ENCODE measurements at places on chromosomes 3 and 15.
A peak's percentile ranks its signal among the peaks of the same experiment; 100 is the strongest.

- DNase-seq = no peak
These were observed 67.7 kb downstream of the IGF2BP2 start for GRCh38 chr3:185757176-185757575.

DNA sequence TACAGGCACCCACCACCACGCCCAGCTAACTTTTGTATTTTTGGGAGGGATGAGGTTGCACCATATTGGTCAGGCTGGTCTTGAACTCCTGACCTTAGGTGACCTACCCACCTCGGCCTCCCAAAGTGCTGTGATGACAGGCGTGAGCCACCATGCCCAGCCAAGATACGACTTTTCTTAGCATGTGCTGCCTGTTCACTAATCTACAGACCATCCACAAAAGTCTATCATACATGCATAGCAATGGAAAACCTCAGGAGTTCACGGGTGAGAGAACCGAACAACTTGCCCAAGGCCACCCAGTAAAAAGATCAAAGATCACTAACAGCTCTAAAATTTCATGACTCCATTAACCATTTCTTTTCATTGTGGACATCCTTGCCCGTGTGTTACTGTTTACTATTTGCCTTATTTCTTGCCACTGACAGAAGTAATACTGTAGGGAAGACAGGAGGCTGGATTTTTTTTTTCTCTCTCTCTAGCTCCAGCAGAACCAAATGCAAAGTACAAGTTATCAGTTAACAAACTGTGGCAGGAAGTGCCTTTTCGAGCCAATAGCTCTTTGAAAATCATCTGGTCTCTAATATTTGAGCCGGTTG, 92.3 kb downstream of the FOXP1 start:
- DNase-seq = no peak

- peak; percentile 13 for DNase-seq
These were observed 9.3 kb upstream of the C15orf61 start for GRCh38 chr15:67511606-67512005.

- no peak for DNase-seq
These were observed 50.9 kb upstream of the SPRED1 start for GRCh38 chr15:38201714-38202113.

DNA sequence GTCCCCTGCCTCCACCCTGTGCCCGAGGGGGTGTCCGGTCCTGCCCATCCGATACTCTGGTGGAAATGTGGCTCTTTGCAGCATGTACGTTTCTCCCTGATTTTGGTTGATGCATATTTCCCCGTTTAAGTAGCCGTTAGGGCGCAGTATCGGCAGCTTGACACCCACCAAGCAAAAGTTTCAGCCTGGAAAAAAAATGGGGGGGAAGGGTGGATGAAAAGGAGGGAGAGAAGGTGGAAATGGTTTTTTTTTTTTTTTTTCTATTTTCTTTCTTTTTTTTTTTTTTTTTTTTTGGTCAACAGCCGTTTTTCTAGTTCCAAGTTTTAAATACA, 1.3 kb downstream of the RAP2B start:
- DNase-seq = peak; percentile 52

DNA sequence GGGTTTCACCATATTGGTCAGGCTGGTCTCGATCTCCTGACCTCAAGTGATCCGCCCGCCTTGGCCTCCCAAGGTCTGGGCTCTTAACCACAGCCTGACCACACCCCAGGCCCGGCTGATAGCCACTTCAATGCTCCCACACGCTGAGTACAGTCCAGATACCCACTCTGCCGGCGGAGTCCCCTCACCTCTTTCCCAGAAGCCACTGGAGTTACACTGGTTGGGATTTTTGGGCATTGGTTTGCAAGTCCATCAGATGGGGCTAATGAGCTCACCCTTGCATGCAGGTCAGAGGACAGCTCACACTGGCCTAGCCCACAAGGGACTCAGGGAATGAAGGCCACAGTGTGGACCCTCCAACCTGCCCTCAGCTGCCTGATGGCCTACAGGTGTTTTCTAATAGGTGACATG, 60.1 kb downstream of the IQSEC1 start:
- DNase-seq = no peak

DNA sequence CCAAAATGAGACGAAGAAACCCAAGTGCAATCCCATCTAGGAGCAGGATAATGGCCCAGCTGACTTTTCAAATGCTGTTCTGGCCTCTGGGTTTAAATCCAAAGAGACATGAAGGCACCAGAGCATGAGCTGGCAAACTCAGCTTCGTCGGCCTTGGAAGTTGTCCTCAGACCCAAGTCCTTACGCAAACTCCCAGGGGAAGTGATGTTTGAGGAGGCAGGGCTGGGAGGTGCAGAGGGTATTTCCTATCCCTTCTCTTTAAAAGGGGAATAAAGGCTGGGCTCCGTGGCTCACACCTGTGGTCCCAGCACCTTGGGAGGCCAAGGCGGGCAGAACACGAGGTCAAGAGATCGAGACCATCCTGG, 68.9 kb upstream of the HERC1 start:
- DNase-seq = no peak

DNA sequence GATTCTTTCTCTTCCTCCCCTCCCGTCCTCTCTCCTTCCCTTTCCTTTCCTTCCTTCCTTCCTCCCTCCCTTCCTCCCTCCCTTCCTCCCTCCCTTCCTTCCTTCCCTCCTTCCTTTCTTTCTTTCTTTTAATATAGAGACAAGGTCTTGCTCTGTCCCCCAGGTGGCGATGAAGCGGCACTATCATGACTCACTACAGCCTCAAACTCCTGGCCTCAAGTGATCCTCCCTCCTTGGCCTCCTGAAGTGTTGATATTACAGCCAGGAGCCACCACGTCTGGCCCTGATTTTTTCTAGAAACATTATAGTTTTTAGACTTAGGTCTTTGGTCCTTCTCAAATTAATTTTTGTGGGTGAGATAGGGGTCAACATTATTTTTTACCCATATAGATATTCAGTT, 15.5 kb downstream of the GRM2 start:
- DNase-seq = no peak

DNA sequence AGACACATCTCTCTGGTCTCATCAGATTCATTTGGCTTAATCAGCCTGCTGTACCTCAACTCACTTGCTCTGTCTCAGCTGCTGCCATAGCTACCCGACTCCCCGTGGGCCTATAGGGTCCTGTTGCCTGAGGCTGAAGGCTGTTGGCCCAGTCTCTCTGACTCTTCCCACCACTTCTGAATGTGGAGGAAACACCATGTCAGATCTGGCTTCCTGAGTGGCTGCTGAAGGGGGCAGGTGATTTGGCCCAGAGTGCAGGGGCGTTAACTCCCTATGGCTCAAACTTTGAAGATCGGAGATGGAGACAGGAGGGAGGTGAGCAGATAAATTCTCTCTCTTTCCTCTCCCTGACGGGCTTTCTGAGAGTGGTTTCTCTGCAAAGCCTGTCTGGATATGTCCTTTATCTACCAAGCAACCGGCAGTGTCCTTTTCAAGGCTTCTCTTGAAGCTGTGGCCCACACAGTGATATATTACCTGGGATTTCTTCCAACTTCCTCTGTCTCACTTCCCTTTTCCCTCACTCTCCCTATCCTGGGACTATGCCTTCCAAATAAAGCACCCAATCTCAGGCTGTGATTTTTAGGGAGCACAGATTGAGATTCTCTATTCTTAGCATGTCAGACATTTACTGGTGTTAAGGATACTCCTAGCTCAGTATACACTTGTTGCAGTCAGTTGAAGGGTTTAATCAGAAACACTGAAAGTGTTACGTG, 334.9 kb upstream of the TBC1D5 start:
- DNase-seq = no peak

DNA sequence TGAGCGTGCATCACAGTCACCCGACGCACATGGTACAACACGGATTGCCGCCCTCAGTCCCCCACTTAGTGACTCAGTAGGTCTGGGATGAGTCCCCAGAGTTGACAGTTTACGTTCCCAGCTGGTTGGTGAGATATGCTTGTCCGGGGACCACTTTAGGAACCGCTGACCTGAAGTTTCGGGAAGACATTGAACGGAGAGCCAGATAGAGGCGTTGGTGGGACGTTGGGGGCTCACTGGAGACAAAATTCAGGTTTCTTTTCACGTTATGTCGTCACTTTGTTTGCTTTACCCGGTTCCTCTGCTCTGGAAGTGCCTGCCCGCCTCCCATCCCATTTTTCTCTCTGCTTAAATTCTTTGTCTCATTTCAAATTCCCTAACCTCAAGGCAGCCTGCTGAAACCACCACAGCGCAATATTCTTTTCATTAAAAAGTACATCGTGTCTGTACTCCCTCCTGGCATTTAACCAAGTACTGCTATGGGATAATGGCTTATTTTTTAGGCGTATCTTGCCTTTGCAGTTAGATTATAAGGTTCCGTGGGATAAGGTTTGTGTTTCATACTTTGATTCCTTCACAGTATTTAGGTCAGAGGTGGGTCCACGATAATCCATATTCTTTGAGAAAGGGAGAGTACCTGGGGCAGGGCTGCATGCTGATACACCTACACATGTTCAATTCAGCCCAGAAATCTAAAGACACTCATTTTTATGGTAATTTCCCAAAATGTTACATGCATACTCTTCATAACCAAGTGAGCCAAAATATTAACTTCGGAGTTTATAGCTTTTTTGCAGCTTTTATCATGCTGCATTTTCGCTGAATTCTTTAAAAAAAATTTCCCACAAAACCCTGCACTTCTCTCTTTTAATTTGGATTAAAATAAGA, 921 bp downstream of the LMLN start:
- no peak for DNase-seq

GRCh38 chr3:59341459-59341858, 291.6 kb upstream of the CFAP20DC start:
- DNase-seq = no peak

DNA sequence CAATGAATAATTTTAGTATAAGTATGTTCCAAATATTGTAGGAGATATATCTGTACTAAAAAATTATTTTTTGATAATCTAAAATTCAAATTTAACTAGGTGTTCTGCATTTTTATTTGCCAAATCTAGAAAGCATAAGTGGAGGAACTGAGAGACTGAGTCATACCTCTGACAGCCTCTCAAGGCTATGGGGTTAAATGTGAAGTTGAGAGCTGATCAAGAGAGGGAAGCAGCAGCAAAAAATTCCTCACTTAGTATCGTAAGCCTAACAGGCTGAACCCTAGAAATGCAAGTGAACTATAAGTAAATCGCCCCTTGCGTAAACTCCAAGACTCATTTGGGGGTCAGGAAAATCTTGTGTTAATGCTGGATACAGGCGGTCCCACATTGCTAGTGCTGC, 12.8 kb upstream of the TOPAZ1 start:
- no peak for DNase-seq

DNA sequence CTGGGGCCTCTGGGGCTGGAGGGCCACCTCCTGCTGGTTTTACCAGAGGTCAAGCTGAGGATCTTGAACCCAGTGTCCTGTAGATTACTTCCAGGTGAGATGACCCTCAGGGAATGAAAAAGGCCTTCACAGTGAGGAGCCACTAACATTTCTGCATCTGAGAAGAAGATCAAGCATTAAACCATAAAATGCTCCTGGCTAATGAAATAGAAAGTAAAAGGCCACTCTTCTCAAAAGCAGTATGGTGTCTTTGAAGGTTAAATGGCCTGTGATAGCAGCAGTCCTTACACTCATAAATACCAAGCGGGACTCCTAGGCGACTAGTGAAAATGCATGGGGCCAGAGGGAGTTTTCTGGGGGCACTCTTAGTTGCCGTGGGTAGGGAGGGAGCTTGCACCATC, 47.0 kb upstream of the RGMA start:
- no peak for DNase-seq

DNA sequence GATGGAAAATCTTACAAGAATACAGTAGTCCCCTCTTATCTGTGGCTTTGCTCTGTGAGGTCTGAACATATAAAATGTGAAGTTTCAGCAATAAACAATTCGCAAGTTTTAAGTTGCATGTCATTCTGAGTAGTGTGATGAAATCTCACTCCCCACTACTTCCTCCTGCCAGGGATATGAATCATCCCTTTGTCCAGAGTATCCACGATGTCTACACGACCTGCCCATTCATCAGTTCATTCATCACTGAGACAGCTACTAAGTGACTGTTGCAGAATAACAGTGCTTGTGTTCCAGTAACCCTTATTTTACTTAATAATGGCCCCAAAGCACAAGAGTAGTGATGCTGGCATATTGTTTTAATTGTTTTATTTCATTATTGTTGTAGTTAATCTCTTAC, 489.2 kb upstream of the UBE2E2 start:
- peak; percentile 33 for DNase-seq

GRCh38 chr3:87766721-87767120, 292.1 kb downstream of the CGGBP1 start:
- no peak for DNase-seq

GRCh38 chr3:32733631-32734229, 48.7 kb downstream of the CNOT10 start:
- DNase-seq = peak; percentile 48

DNA sequence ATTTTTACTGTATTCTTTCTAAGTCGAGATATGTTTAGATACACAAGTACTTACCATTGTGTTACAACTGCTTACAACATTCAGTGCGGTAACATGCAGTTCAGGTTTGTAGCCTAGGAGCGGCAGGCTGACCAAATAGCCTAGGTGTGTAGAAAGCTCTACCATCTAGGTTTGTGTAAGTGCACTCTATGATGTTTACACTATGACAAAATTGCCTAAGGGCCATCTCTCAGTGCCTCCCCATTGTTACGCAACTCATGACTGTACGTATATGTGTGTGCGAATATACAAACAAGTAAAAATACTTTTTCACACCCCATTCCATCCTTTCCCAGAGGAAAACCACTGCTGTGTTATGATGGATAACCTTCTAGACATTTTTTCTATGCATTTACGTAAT, 44.3 kb downstream of the PXYLP1 start:
- DNase-seq = peak; percentile 96

DNA sequence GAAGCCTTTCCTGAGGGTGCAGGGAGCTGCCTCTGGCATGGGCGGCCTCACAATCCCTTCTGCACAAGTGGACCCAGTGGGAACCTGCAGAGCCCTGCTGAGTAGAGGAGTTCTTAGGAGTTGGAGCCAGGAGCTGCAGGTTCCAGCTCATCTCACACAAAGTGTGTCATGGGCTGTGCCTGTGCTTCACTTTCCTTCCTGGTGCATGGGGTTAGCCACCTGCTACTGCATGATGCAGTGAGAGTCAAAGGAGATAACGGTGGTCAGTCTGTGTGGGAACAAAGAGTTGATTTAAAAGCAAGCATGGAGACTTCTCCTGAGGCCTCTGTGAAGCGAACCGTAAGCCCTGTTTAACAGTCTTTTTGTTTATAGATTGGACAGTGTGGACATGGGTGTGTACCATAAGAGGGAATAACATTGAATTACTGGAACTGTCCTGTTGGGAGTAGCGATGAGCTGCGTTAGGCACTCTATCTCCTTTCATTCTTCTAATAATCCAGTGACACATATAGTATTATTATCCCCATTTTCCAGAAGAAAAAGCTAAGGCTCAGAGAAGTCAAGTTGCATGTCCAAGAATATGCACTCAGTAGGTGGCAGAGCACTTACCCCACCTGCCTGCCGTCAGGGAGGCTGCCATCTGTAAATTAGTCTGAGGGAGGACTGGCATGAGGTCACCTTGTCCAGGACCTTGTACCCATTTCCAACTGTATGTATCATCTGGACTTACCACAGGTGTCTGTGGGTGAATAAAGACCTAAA, 68.7 kb upstream of the PRR23C start:
- no peak for DNase-seq

DNA sequence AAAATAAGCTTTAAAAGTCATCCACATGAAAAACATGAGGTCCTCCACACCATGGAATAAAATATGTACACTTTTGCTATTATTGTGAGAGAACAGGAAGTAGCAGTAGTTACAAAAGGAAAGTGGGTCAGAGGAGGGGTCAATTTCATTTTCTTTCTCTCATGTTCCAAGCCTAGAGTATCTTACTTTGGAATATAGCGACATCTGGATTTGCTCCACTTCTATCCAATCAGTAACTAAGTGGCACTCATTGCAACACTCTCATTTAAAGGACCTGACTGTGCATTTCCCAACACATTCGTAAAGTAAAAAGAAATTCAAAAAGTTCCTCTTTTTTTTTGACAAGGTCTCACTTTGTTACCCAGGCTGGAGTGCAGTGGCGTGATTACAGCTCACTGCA, 637.3 kb downstream of the TUSC7 start:
- DNase-seq = no peak

Measured in fibroblast of villous mesenchyme (primary cell).